Non-pigmented ciliary epithelial cell (primary cell): ENCODE measurements at places on chromosomes 6 and 20.
A peak's percentile ranks its signal among the peaks of the same experiment; 100 is the strongest.

DNA sequence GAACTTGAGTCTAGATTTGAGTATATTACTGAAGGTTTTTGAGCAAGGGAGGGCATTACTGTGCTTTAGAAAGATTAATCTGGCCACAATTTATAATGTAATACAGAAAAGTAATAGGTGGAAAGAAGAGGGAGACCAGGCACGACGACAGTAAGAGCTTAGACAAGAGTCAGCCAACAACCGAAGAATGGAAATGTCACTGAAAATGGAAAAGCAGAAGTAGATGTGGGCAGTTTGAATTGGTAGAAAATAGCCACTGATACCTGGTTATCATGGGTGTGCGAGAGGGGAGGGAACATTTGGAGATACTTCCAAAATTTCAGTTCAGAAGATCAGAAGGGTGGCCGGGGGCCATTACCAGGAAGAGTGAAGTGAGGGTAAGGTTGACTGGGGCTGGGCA lies 339.1 kb downstream of the UTRN start:
- no peak for DNase-seq

GRCh38 chr6:70707893-70708292 lies 40.2 kb downstream of the SMAP1 start:
- no peak for DNase-seq

- DNase-seq: no peak
Measured at GRCh38 chr6:16836144-16836981, 75.1 kb upstream of the ATXN1 start.

GRCh38 chr20:17808357-17808756 lies 108.6 kb downstream of the BANF2 start:
- DNase-seq: no peak

DNA sequence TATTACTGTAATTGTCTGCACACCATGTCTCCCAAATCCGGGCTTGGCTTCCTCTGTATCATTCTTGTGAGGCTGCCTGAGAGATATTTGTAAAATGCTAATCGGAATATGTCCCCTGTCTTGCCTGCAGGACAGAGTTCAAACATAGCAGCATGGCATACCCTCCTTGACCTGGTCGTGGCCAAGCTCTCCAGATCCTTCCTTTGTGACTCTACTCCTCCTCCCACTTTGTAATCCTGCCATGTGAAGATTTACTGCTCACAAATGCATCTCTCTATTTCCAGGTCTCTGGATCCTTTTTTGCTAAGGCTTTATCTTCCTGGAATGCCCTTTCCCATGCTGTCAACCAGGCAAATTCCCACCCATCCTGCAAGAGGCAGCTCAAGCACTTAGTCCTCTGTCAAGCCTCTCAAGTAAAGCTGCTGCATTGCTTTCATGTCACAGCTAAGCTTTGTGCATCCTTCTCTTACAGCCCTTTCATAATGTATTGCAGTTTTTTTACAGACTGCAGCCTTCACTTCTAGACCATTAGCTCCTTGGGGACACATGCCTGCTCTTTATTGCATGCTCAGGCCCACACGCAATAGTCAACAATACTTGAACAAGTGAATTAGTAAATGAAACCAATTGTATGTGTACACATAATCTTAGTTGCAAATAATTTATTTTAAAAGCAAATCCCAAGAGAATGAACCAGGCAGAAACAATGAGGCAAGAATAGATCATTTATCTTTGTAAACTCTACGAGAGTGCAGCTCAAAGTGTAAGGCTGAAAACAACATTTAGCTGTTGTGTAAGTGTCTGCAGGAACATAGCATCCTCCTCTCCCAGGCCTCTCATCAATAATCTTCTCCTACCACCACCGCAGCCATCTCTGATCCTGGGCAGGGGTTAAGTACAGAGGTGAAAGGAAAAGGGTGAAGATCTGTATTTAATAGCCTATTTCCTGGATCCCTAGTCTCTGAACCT lies 45.8 kb downstream of the HIVEP2 start:
- no peak for DNase-seq

GRCh38 chr6:169824021-169824420 lies 72.6 kb downstream of the ERMARD start:
- no peak for DNase-seq

- DNase-seq: no peak
Measured at GRCh38 chr6:43716099-43716498, 28.5 kb upstream of the MRPS18A start.

GRCh38 chr20:57211908-57212533 lies 54.4 kb downstream of the BMP7 start:
- no peak for DNase-seq

- no peak for DNase-seq
Measured at GRCh38 chr20:4709261-4710105, 12.2 kb upstream of the PRND start.

GRCh38 chr6:106502559-106502958 lies 126.7 kb downstream of the RTN4IP1 start:
- DNase-seq: no peak

DNA sequence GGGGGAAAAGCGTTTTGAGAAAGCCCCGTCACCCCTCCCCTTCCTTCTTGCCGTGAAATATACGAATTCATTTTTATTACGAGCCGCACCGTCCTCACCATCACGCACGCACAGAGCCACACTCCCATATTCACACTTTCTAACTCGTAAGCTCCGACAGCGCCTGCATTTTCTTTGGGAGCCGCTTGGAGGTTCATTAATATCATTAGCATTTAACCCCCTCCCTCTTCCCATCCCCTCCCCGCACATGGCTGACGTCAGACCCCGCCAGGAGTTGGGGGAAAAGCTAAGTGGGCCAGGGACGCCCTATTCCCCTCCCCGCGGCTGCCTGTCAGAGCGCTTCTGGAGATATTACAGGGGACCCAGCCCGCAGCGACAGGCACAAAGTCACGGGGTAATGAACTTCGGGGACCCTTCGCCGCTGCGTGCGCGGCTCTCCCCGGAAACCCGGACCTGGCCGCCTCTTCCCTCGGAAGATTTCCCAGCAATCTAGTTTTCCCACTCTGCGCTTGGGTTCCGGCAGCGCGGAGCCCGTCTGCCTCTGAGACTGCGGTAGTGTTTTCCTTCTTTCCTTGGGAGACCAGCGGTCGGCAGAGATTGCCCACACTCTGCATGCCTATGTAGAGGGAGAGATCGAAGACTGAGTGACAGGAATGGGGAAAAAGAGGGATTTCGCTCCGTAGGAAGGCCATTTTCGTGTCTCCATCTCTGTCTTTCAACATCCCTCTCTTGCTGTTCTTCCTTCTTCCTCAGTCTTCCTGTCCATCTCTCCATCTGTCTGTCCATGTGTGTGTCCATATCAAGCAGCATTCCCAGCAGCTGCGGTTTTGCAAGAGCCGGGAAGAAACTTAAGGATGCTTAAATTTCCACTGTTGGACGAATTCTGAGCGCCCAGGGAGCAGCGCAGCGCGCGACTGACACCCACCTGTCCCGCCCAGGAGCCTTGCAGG lies at the start of gene NR2E1:
TSS of gene NR2E1 (plus strand) at position 309 of the 950 bp plus-strand sequence. CDS start 744 bp downstream, outside the sequence.
- no peak for DNase-seq

DNA sequence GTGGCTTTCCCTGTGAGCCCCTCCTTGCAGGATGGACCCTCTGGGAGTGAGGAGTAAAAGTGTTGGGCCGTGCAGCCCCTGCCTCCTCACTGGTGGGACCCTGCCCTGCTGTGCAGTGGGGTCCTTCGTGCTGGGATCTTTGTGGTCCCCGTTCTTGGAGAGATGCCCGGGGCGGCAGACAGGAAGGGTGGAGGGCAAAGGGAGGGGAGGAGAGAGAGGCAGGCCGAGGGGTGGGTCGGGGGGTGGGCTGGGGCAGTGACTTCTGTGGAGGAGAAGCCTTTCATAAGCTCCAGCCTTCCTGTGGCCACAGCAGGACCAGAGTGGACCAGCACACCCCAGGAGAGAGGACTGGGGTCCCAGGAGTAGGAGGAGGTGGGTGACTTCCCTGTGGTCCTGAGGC lies at the start of gene COL20A1:
TSS of gene COL20A1 (plus strand) at position 283 of the 400 bp plus-strand sequence. CDS start 1,922 bp downstream, outside the sequence.
- no peak for DNase-seq

DNA sequence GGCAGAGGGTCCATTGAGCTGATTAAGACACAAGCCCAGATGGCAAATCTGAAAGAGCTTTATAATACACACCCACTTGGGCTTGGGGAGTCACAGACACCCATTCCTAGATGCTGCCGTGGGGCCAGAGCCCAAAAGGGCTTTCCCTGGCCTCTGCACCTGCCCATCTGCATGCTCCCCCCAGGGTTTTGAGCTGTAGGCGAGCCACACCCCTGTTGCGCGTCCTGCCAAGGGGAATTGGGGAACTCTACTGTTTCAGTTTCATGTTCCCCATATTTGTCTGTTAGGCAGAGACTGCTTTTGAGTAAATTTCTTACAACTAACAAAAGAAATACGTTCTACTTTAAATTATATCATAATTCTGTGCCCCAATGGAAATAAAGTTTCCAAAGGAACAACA lies 52.9 kb upstream of the FNDC1 start:
- no peak for DNase-seq

- DNase-seq: no peak
Measured at GRCh38 chr20:25100914-25101313, 19.0 kb upstream of the VSX1 start.

GRCh38 chr6:148999929-149000468 lies 253.2 kb downstream of the UST start:
- DNase-seq: no peak

- no peak for DNase-seq
Measured at GRCh38 chr6:112221981-112222852, 32.1 kb downstream of the LAMA4 start.

- DNase-seq: peak; percentile 79
Measured at GRCh38 chr20:11178946-11179654, 505.3 kb upstream of the JAG1 start.

GRCh38 chr6:104969108-104969507 lies 12.2 kb downstream of the LIN28B start:
- DNase-seq: no peak

GRCh38 chr6:32666420-32667300 lies at the start of gene HLA-DQB1:
Gene HLA-DQB1 (minus strand): TSS chr6:32666657. CDS start chr6:32666607, 50 bp downstream.
- DNase-seq: no peak

DNA sequence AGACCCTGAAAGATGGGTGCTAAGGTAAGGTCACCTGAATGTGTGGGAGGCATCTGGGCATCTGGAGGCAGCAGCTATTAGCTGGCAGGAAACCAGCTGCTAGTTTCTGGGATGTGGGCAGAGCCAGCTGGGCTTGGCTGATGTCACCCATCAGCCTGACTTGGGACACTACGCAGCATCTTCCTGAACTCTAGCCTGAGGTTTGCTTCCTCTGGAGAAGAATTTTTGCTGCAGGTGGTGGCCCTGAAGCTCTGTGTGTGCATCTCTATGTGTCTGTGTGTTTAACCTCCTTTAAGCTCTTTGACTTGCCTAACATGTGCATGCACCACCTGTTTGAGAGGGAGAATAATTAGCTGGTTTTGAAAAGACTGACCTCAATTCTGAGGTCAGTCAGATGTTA lies 465.1 kb upstream of the CHD6 start:
- DNase-seq: no peak

- DNase-seq: peak; percentile 46
Measured at GRCh38 chr6:166515072-166515810, 71.2 kb downstream of the RAMACL start.

- DNase-seq: no peak
Measured at GRCh38 chr6:28211840-28212509, 13.1 kb upstream of the ZSCAN9 start.

DNA sequence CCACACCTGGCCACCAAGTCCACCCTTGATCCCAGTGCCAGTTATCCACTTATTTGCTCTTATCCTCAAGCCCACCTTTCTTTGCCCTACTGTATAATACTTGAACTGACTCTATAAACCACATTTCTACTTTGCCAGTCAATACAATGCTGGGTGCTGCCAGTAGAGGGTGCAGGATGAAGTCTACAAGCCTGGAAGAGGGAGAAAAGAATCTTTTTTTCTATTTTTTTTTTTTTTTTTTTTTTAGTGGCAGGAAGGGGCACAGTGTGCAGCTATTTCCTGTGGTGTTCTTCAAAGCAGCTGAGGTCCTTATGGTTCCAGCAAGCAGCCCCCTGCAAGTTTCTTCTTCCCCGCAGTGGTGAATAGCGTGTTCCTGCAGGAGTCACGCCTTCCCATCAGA lies 22.2 kb upstream of the GABRR1 start:
- DNase-seq: no peak
